Fibroblast of skin of right biceps (primary cell): ENCODE measurements at places on chromosomes 2 and 18.

DNA sequence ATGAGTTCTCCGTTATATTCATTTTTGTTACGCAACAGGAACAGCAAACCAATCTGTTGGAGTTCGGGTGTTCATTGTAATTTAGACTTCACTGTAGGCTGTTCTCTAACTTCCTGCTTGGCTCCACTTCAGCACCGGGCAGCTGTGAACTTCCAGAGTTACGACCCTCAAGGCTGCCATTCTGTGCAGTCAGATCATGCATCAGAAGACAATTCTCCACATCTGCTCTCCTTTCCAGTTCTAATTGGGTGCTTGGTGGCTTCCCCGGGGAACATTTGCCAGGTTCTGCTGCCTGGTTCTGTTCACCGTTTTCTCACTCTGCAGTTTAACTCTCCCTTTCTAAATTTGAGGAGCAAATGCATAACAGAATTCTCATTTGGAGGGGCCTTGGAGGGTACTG is 237.7 kb downstream of the NYAP2 start:
- DNase-seq, result no peak

GRCh38 chr18:79068341-79068936 is 755 bp upstream of the ATP9B start:
- peak; percentile 19 for DNase-seq

- no peak for DNase-seq
Observed at GRCh38 chr2:206863196-206863595, 76.1 kb upstream of the CPO start.

GRCh38 chr18:24380163-24380747 is 17.4 kb downstream of the OSBPL1A start:
- no peak for DNase-seq

GRCh38 chr2:2681711-2682251 is 350.7 kb upstream of the MYT1L start:
- no peak for DNase-seq

DNA sequence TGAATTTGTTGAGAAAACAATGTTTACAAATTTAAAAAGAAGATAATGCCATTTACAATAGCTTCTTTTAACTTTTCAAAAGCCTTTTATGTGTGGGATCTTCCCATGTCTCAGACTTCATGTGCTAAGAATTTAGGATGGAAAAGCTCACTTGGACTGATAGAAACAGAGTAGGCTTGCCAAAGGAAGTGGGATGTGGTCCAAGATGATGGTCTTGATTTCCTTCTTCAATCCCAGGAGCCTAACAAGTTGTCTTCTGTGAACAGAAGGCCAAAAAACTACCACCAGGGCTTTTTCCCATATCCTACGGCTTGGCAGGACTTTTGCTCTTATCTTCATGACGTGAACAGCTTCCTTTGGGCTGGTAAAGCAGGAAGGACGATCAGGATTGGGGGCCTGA is 9.5 kb downstream of the CXCR4 start:
- no peak for DNase-seq

DNA sequence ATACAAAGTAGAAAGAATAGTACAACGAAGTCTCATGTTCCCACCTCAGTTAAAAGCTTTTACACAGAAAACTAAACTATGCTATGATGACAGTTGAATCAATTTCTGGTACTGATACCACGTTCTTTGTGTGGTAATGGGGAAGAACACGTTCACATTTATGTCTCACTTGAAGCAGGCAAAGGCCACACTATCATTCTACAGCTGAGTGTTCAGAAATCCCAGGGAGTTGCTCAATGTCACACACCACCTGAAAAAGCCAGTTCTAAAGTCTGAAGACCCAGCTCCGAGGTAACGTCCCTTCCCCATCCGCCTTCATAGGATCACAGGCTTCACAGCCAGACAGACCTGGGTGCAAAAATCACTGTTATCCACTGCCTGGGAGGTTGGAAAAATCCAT is 8.9 kb downstream of the RNF149 start:
- no peak for DNase-seq

- no peak for DNase-seq
Observed at GRCh38 chr2:30781961-30782533, 25.2 kb downstream of the CAPN13 start.

GRCh38 chr18:71022389-71022788 is 733.5 kb downstream of the SOCS6 start:
- no peak for DNase-seq

DNA sequence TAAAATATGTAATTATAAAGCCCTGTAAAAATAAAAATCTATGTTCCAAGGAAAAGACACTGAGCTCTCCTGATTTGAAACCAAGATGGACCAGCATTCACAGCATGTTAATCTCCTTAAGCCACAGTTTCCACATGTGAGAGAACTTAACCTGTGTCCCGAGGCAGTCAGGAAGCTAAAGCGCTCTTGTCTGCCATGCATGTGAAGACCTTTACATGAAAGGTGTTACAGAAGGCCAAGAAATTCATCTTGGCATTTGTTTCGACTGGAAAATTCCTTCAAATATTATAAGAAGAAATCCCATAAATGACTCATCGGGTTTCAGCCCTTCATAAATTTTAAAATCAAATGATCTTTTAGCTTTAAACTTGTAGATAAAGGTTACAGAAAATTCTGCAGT is 328.6 kb downstream of the CDH2 start:
- no peak for DNase-seq

- peak; percentile 36 for DNase-seq
Observed at GRCh38 chr18:63119647-63120046, 199.9 kb downstream of the BCL2 start.

- DNase-seq, result no peak
Observed at GRCh38 chr2:219024059-219024458, 17.3 kb downstream of the CFAP65 start.

DNA sequence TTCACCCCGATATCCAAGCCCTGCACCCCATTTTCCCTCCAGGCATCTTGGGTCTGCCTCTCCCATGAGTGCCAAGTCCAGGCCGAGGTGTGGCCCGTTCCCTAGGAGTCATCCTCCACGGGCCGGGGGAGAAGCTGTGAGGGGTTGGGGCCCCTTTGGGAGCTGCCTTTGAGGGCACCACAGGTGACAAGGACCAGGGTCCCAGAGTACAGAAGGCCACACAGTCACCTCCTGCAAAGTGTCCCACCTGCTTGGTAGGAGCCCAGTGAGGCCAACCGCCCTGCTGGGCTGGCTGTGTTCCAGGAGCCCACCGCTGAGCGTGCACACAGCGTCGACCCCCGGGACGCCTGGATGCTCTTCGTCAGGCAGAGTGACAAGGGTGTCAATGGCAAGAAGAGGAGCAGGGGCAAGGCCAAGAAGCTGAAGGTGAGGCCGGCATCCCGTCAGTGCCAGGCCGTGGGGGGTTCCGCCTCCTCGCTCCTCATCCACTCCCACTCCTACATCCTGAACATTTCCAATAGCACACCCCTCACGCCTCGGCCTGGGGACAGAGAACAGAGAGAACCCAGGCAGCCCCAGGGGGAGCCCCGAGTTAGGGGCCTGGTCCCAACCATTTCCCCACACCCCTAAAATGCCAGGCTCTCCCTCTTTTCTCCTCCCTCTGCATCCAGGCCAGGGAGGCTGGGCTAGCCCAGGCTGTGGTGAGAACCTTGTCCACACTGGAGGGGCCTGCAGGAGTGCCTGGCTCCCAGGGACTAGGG is 2.7 kb downstream of the ERFE start:
- no peak for DNase-seq

DNA sequence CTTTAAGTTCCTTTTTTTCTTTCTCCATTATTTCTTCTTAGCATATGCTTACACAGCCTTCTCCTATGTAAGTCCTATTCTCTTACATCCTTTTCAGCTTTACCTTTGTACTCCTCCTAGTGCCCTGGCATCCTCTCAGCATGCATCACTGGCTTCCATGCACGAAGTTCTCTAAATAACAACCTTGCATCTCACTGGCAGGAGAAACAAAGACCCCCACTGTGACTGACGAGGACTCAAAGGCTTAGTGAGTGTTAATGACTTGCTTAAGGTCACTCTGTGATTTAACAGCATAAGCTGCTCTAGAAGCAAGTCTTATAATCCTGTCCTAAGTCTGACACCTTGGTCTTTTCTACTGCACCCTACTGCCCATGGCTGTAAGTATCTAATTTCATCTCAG is 1236.0 kb upstream of the CELF4 start:
- DNase-seq, result no peak

DNA sequence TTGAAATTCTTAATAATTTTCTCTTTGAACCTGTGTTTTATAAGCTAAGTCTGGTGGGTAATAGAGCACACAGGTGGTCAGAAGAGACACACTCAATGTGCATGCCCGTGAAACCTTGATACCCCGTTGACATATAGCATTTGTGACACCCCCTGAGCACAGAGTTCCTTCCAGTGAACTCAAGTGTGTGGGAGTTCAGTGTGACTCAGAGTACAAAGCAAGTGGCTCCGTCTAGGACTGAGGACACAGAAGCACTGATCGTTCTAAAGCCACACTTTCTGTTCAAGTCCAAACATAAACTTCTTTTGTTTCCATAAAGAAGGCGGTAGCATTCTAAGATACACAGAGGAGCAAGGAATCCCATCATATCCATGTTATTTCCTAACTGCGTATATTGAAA is 523.6 kb downstream of the PID1 start:
- DNase-seq, result no peak

GRCh38 chr2:20353241-20353992 is 2.8 kb upstream of the PUM2 start:
- no peak for DNase-seq

DNA sequence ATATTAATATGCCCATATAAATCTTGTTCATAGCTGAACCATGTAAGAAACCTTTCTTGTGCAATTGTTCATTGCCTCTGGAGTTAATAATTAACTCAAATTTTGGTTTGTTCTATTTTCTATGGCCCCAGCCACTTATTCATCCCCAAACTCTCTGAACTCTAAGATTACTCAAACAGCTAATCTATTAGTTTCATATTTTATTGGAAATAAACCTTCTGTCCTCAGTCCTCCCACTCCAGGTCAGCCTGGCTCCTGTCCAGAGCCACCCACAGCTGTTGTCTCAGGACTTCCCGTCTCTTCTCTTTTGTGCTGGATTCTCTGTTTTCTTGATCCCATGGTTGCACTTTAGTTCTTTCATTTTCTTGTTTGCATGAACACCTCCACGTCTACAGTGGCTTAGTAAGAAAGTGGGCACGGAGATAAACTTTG is 4.4 kb upstream of the RNF103 start:
- DNase-seq, result no peak

GRCh38 chr2:40827392-40827791 is 375.5 kb upstream of the SLC8A1 start:
- no peak for DNase-seq

- peak; percentile 61 for DNase-seq
Observed at GRCh38 chr2:201414099-201415023, 36.9 kb downstream of the TRAK2 start.

DNA sequence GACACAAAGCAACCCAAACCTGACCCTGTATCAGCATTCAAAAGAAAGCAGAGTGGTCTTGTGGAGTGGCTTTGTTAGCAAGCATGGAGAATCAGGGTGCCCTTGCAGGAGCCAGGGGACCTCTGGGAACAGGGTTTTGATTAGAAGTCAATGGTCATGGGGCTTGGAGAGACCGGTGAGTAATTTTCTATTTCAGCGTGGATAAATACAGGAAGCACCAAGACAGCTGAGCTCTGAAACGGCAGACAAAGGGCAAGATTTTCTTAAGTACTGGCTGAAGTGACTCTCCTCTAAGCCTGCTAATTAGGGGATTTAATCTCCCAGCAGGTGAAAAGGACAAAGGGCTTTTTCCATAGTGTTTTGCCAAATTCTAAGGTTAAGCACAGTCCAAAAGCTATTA is 78.0 kb upstream of the GAREM1 start:
- no peak for DNase-seq

DNA sequence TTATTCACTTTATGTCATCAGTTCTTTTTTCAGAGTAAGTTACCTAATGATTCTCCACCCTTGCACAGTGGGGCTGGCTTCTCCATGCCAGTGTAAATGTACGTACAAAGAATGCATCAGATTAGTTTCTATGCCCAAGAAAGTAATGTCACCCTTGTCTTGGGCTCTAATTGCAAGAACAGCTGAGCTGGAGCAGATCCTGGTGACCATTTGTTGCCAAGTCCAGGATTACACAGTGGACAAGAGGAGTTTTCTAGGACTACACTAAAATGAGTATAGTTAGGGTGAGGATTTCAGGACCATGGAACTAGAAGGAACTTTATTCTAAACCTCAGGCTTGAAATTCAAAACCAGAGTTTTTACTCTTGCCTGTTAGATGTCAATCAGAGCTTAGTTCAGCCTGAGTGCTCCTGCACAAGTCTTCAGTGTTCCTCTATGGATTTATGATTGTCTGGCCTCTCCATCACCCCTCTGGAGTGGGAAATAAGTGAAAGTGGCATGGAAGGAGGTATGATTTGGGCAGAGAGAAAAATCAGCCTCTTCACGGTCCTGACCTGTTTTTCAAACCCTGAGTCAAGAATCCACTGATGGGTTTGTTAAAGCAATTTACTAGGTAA is 29.8 kb downstream of the PCBP1 start:
- no peak for DNase-seq

DNA sequence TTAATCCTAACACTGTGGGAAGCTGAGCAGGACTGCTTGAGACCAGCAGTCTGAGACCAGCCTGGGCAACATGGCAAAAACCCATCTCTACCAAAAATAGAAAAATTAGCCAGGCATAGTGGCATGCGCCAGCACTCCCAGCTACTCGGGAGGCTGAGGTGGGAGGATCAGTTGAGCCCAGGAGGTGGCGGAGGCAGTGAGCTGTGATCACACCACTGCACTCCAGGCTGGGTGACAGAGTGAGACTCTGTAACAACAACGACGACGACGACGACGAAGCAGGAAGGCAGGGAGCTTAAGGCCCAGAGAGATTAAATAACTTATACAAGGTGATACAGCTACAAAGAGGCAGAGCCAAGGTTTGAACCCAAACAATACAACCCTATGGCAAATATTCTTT is 37.3 kb downstream of the CFAP36 start:
- DNase-seq, result no peak

DNA sequence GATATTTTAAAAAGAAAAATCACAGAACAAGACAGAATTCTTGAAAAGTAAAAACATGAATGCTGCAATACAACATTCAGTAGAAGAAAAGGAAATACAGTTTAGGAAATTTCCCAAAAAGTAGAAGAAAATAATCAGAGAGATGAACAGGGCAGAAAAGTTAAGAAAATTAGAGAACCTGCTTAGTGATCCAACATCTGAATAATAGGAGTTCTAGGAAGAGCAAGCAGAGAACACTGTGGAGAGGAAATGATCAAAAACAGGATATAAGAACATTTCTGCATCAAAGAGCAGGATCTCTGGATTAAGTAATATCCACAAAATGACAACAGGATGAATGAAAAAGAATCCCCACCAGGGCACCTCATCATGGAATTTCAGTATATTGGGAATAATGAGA is 8.8 kb upstream of the FHOD3 start:
- no peak for DNase-seq

GRCh38 chr2:85516653-85517389 is 22.1 kb upstream of the MAT2A start:
- DNase-seq, result no peak
